ENCODE measurements at places on chromosomes 16 and 17.

DNA sequence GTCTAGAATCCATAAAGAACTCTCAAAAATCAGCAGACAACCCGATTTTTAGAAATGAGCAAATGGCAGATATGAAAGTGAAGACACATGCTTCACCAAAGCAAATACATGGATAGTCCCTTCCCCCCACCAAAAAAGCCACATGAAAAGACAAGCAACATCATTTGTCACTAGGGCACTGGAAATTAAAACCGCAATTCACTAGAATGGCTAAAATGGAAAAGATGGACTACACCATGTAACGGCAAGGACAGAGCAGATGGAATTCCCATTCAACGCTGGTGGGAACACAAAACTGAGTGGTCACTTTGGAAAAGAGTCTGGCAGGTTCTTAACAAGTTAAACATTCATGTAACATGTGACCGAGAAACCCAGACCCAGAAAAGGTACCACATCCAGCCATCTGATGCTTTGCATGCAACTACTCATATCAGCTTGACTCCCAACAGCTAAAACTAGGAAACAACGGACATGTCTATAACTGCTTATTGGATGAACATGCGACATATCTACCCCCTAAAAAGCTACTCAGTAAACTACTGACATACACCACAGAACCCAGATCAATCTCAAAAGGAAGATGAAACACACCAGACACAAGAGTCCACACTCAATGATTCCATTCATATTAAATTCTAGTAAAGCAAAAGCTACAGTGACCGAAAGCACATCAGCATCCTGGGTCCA lies 132.6 kb downstream of the ZNF778 start:
- no peak for DNase-seq

GRCh38 chr17:36812762-36813161 lies 124.5 kb upstream of the LHX1 start:
- DNase-seq, result no peak

- no peak for DNase-seq
These were observed 171.3 kb upstream of the RPL38 start for GRCh38 chr17:74032222-74032621.

GRCh38 chr16:53864819-53865493 lies 161.0 kb downstream of the FTO start:
- DNase-seq, result no peak

GRCh38 chr16:46711106-46712058 lies 21.9 kb downstream of the ORC6 start:
- DNase-seq, result no peak

GRCh38 chr17:44176671-44177501 lies 6.4 kb downstream of the ASB16 start:
- DNase-seq, result no peak

DNA sequence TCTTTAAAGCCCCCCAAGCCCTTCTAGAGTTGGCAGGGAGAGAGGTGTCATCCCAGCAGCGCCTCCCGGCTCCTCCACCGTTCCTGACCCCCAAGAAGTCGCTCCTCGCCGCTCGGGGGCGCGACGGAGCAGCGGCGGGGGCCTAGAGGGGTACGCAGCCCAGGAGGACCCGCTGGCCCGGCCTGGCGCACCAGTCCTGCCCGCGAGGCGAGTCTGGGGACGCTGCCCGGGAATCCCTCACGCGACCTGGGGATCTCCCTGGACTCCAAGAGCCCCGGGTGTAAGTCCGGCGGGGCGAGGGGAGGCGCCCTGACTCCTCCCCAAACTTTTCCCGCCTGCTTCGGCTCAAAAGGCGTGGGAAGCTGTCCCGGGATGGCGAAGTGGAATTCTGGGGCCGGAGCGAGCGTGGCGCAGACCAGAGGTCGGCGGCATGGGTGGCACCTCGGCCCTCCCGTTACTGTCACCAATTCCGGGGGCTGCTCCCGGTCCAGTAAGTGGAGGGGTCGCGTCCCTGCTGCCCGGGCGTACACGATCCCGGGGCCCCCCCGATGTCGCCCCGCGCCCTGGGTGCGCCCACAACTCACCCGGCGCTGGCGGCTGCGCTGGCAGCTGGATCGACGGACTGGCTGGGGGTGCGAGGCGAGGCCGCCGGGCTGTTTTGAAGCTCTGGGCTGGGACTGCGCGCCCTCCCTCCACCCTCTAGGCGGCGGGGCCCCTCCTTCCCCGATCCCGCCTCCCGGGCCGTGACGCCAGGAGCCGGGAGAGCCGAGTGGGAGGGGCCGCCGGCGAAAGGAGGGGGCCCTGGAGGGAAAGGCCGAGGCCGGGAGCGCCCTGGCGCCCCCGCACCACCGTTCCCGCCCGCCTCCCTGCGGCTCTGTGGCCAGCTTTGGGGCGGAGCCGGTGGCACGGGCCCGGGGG lies at the start of gene EMP2:
TSS of gene EMP2 (minus strand) at position 634 of the 918 bp plus-strand sequence. CDS start 32,981 bp downstream, outside the sequence.
- DNase-seq, result peak; percentile 94

GRCh38 chr17:62898239-62898864 lies 67.7 kb upstream of the TANC2 start:
- no peak for DNase-seq

GRCh38 chr17:82424001-82424862 lies 5.8 kb upstream of the OGFOD3 start:
- no peak for DNase-seq

DNA sequence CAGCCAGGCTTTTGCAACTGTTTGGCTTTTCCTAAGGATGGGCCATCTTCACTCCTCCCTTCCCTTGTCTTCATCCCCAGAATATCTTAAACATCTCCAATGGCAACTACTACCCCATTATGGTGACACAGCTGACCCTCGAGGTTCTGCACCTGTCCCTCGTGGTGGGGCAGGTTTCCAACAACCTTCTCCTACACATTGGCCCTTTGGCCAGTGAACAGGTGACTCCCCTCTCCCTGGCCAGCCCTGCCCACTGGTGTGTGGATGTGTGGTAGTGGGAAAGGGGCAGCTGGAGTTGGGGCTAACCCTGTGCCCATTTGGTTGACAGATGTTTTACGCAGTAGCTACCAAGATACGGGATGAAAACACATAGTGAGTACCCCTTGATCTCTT lies 4.7 kb downstream of the TMEM106A start:
- no peak for DNase-seq
